ENCODE measurements at places on chromosomes 2 and 18.

GRCh38 chr18:46341986-46342525, 237.9 kb downstream of the HAUS1 start:
- no peak for DNase-seq

DNA sequence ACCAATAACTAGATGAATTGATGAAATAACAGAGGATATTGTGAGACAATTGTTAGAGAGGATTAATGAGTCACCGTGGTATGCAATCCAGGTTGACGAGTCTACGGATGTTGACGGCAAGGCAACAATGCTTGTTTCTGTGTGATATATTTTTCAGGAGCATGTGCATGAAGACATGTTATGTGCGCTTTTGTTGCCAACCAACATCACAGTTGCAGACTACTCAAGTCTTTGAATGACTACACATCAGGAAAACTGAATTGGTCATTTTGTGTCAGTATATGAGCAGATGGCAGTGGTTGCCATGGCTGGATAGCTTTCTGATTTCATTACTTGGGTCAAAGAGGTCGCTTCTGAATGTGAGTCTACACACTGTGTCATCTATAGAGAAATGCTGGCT, 96.8 kb upstream of the CRACDL start:
- no peak for DNase-seq

- DNase-seq = no peak
Observed at GRCh38 chr2:101578671-101579070, 103.8 kb upstream of the RFX8 start.

- DNase-seq = no peak
Observed at GRCh38 chr2:212898011-212898410, 253.4 kb downstream of the IKZF2 start.

- no peak for DNase-seq
Observed at GRCh38 chr2:197078535-197078934, 152.0 kb upstream of the PGAP1 start.

DNA sequence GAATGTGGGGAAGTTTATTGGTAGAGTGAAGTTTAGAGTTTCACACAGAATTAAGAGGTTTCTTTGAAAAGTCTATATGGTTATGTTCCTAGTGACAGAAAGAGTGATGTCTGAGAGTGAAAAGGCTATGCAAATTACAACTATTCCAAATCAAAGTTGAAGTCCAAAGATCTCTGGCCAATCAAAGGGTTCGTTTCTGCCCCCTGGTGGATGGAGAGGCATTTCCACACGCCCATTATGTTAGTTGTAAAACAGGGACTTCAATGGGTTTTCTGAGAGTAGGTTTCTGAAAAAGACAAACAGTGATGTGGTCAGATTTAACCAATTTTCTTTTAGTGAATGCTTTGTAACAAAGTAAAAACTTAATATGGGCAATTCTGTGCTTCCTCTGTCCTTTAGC, 441.5 kb upstream of the POU3F3 start:
- peak; percentile 35 for DNase-seq
